Stimulated activated CD4-positive, alpha-beta T cell treated with anti-CD3 and anti-CD28 coated beads, Interleukin-12 subunit alpha, Interleukin-12 subunit beta, amount 100 ng/mL, for 4 hours (primary cell): ENCODE measurements at places on chromosomes 6 and 20.

GRCh38 chr6:157513004-157513603 lies 132.1 kb downstream of the ZDHHC14 start:
- DNase-seq, result no peak

DNA sequence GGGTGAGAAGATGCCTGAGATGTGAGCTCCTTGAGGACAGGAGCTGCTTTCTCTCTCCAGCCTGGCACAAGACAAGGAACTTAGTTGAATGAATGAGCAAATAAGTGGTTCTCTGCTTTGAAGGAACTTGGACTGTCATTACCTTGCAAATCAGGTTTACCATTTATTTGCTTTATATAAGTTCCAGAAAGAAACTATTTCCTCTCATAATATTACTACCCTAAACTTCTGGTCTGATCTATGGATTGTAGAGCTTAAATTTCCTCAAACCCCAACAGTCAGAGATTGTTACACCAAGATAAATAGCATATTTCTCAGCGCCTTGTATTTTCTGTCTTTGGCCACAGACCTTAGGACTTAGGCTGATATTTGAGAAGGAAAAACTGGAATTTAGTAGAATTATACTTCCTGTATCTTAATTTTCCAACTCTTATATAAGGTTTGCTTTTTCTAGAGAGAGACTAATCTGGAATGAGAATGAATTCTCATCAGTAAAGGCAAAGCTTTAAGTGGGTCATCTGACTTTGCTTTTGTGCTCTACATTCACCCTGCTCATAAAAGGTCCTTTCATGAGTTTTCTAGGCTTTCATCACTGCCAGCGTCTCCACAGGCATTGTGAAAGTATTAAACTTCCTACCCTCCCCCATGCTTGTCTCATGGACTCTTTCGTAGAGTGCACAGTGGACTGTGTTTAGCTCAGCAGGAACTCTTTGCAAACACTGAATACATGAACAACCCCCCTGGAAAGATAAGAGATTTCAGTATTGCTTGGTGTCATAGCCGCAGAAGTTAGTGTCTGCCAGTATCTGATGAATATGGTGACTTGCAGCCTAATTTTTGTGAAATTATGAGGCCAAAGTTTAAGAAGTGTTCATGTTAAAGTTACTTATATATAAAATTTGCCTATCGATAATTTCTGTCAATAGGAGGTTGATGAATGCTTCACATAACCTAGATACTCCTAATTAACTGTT lies 74.0 kb downstream of the PTPRA start:
- no peak for DNase-seq

DNA sequence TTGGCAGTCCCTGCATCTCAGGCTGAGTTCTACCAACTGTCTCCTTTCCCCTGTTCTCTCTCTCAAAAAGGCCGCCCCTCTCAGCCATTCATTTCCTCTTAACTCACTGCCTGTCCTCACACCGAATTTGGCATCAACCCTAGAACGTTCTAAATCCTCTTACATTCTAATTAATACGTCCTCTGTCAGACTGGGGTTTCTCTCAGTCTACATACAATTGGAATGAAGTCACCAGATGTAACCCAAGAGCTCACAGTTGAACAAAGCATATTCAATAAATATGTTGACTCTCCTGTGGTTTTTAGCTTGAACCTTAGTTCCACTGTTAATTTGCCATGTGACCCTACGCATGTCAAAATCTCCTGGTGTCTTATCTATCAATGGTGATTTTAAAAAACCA lies 269.6 kb downstream of the CLIC5 start:
- no peak for DNase-seq

- DNase-seq, result no peak
Measured at GRCh38 chr6:20213271-20213798, 1.1 kb upstream of the MBOAT1 start.

- DNase-seq, result no peak
Measured at GRCh38 chr6:117908246-117909068, 1.4 kb downstream of the SLC35F1 start.

DNA sequence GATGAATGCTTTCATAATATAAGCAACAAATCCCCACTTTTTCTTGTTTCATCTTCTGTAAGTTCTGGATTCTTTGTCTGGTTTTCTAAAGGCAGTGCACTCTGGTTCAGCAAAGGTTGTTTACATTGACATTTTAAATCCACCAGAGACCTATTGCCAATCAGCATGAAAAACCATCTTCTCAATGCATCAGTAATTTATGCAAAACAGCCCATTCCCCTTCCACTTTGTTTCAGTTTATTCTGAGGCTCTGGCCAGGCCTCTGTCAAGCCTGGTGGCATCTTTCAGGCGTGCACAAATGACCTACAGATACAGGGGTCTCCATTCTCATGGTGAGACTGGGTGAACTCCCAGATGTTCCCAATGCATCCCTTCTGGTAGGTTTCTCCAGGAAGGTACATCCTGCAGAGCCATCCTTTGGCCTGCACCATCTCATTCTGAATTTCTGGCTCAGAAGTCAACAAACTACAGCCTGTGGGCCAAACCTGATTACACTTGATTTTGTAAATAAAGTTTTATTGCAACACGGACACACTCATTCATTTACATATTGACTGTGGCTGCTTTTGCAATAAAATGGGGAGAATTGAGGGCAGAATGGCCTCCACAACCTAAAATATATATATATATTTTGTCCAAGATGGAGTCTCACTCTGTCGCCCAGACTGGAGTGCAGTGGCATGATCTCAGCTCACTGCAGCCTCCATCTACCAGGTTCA lies 405.4 kb downstream of the PREX1 start:
- DNase-seq, result no peak

DNA sequence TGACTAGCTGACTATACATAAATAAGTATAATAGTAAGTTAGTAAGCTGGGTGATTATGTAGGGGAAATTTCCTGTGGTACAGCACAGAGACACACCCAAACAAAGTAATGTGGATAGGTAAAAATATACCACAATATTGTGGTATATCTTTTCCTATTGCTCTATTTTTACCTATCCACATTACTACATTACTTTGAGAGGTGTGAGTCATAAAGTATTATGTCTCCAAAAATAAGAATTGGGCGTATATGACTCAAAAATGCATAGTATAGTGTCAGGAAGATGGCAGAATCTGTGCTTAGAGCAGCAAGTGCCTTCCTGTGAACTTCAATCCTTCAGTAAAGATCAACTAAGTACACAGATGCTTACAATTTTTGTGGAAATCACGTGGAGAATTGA lies 2.7 kb upstream of the SIRPG start:
- DNase-seq, result no peak

- no peak for DNase-seq
Measured at GRCh38 chr6:25961619-25962148, 918 bp upstream of the TRIM38 start.

GRCh38 chr6:13934721-13935120 lies 10.0 kb downstream of the RNF182 start:
- no peak for DNase-seq

- no peak for DNase-seq
Measured at GRCh38 chr20:50217207-50217949, 26.7 kb downstream of the CEBPB start.

DNA sequence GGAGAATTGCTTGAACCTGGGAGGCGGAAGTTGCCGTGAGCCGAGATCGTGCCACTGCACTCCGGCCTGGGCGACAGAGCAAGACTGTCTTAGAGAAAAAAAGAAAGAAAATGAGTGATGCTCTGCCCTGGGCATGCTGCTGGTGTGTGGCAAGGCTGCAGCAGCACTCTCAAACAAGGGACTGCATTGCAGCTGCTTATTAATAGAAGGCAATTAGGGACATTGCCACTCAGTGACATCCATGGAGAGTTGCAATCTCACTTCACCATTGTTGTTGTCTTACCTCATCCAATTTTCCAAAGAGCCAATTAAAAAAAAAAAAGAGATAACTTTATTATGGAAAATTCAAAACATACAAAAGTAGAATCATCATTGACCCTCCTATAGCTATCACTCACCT lies 131.1 kb downstream of the LRRC1 start:
- no peak for DNase-seq

DNA sequence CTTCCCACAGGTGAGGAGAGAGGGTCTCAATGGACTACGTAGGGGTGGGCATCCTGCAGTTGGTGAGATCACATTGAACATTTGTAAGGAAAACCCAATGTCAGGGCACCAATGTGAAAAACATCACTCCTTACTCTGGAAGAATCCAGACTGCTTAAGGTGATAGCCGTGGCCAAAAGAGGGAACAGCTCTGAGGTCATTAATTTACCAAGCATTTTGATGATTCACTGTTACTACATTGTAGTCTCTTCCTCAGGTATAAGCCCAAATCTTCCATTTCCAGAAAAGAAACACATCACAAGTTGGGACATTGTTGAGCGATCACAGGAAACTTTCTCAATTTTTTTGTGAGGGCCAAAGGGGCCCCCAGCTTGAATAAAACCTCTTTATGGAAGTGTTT lies 61.1 kb upstream of the SPTLC3 start:
- no peak for DNase-seq

- no peak for DNase-seq
Measured at GRCh38 chr20:22597303-22597702, 12.9 kb upstream of the FOXA2 start.

GRCh38 chr6:4624726-4625125 lies 151.5 kb upstream of the CDYL start:
- DNase-seq, result no peak

DNA sequence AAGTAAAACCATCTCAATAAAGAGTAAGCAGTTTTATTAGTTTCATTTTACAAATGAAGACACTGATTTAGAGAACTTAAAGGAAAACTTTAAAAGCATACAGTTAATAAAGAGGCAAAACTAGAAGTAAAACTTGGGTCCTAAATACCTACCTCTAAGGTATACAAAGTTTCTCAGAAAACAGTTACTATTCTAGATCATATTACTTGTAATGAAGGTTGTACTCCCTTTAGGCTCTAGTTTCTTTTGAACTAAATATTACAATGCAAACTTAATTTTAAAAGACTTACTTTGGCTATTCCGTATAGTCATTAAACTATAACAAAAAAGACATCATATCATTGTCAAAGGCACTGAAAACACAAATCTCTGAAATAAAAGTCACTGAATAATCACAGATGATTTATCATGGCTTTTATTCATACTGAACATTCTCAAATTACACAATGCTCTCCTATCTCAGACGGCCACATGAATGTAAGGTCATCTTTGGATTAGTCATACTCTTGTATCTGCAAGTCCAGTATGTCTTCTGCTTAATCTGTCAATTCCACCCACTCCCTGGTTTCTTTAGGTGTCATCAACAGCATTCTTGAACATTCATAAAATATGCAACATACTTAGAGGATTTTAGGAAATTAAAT lies 361.6 kb upstream of the RUNX2 start:
- DNase-seq, result no peak

GRCh38 chr20:63112491-63113219 lies 103.3 kb downstream of the YTHDF1 start:
- no peak for DNase-seq

DNA sequence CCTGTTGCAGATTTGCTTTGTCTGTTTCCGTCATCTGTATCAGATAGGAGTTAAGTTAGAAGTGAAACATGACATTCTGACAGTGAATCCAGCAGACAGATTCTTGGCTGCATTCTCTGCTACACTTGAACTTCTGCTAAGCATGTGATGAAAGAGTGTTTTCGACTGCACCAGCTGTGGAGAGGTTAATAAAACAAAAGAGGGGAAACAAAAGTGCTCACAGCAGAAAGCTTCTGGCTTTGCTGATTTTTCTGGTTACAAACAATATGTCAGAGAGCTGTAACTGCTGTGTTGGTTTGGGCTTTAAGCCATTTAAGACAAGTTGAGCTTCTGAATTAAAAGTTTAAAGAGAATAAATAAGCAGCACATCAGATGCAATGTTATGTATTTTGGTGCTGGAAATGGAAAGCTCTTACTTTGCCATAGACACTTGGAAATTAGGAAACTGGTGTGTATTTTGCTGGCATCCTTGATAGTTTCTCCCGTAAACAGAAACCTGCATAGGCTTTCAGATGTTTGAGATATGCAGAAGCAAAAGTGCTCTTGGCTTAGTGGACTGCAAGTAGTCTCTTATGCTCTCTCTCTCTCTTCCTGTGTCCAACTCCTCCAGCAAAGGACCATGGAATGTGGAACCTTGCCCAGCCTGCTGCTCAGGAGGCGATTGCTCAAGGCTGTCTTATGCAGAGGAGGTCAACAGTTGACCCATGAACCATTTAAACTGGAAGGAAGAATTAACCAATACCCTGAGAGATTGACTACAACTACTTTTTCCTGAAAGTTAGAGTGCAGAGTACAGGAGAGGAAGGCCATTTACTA lies 104.9 kb downstream of the RPS12 start:
- no peak for DNase-seq

- no peak for DNase-seq
Measured at GRCh38 chr6:71277926-71278600, 10.5 kb upstream of the OGFRL1 start.

DNA sequence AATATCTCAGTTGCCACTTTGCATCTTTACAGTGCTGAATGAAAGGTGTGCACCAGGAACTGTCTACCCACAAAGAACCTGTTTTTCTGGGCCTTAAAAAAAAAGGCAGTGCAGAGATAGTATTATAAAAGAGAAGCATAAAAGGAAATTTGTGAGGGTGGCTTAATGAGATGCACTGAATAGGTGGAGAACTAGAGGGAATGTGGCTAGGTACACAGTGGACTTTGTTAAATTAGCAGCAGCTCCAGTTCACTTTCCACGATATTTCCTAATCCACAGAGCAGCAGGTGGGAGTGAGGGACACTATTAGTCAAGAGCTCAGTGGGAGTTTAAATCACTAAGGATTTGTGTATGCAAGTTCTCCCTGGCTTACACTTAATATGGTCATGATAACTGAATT lies 38.8 kb downstream of the MAP7 start:
- DNase-seq, result no peak

DNA sequence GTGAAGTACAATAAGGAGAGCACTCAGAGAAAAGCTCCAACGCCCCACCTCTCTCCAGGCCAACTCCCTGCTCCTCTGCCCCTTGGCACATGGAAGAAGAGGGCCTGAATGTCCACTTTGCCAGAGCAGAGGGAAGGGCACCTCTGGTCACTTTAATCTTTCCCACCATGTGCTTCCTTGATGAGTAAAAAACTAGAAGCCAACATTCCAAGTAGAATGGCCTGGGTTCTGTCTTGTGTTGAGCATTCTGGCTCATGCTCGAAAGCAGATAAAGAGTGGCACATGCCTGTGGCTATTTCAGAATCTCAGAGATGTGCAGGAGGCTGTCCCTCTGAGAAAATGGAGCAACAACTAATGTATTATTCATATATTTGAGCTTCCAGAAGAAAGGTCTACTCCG lies 177.4 kb upstream of the PLN start:
- no peak for DNase-seq

- no peak for DNase-seq
Measured at GRCh38 chr20:63123331-63123741, 92.6 kb downstream of the YTHDF1 start.

DNA sequence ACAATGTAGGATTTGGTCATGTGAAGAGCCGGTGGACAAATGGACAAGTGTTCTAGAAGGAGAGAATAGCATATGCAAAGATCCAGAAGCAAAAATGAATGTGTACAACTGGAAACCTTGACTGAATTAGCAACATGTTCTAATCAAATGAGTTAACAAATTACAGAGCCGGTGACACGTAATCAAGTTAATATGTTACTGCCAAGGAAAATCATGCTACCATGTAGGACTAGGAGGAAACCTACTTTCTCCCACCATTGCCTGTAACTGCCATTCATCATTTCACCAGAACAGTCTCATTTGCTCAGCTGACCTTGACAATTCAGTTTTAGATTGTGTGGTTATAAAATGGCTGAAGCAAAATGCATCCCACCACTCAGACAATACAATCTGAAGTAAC lies 179.4 kb downstream of the KIF16B start:
- DNase-seq, result no peak
